ENCODE measurements at places on chromosomes 1 and 21.

GRCh38 chr1:11156963-11157362, 32.2 kb upstream of the ANGPTL7 start:
- DNase-seq: no peak

DNA sequence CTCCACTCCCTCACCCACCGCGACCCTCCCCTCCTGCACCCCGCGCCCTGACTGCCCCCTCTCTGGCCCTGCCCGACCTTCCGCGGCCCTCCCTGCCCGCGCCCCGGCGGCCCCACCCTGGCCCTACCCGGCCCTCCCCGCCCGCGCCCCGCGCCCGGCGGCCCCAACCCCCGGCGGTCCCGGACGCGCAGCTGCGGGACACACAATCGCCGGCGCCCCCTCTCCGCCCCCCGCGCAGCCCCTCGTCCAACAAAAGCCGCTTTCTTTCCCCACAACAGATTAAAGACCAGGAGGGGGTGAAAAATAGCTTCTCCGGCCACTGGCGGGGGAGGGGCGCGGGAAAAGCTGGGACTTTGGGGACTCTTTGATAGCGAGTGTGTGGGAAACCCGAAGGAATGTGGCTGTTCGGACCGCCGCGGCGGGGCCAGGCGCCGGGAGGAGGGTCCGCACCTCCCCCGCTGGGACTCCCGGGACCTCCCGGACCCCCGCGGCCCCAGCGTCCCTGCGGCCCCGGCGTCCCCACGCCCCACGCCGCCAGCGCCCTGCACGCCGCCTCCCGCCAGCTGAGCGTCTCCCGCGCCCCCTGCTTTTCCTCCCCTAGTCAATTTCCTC, 8.8 kb upstream of the ID3 start:
- DNase-seq: no peak

DNA sequence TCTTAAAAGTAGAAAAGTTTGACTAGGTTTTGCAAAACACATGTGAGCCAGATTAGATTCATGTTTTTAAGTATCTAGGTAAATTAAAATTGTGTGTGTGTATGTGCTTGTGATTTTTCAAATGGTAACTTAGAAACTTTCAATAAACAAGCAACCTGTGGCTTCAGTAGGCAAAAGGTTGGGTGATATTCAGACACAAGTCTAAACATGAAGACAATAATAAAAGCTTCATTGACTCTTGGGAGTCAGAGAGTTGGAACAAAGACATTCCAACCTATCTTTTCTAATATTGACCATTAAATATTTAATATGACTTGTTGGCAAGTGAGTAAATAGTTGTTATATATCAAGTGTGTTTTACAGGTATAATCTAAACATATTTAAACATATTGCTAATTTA, 1049.6 kb upstream of the ADGRL4 start:
- no peak for DNase-seq

DNA sequence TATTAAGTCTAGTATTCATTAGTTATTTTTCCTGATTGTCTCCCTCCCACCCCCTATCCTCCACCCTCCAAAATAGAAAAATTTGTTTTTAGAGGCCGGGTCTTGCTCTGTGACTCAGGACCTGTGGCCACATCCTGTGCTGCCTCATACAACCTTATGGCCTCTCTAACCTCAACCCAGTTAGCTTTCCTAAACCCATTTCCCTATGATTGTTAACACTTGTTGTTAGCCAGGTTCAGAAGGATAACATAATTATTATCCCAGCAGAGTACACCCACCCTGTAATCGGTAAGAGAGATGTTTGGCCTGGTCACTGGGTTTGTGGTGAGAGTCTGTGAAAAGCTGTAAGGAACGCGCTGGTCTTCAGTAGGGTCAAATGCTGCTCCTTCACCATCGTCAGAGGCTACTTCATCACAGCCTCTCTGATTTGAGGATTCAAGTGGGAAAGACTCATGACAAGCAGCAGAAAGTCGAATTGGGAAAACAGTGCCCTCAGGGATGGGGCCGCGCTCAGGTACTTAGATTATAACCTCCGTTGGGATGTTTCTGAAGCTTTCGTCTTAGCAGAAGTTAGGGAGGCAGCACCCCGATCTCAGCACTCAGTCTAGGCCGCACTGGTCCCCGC, 35.9 kb upstream of the HMGN1 start:
- no peak for DNase-seq

GRCh38 chr21:42939582-42940413, 14.4 kb upstream of the ERVH48-1 start:
- peak; percentile 98 for DNase-seq

- no peak for DNase-seq
These were observed 128.0 kb downstream of the OMA1 start for GRCh38 chr1:58418283-58419228.

- no peak for DNase-seq
These were observed 24.7 kb downstream of the ST3GAL3 start for GRCh38 chr1:43731867-43732531.

GRCh38 chr1:36523230-36523495, 40.5 kb upstream of the CSF3R start:
- DNase-seq: no peak

GRCh38 chr1:29519788-29520110, 283.4 kb downstream of the PTPRU start:
- no peak for DNase-seq

GRCh38 chr1:234270581-234271242, 102.5 kb upstream of the COA6 start:
- no peak for DNase-seq
